ENCODE measurements at places on chromosomes 7 and 10.

DNA sequence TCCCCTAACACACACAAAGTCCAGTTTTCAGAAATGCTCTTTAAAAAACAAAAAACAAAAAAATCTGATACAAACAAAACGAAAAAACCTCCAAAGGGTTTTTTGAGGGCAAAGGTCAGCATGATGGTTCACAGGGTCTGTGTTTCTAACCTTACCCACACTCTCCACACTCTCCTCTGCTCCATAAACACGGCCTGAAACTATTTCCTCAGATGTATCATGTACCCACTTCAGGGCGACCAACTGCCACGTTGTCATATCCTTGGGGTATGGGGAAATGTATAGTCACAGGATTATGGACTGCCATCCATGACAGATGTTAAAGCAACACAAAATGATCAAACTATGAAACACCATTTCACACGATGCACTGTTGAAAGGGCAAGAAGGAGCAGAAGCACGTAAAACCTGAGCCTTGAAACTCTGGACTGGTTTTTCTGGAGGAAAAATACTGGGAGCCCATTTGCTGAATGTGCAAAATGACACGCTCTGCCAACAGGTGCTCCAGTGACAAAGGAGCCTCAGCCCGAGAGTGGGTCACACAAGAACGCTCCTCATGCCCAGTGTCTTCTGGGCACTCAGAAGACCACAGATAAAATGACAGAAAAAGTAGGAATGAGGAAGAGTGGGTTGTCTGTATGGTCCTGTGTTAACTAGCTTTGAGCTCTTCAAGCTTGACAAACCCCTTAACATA, 15.8 kb downstream of the NAPEPLD start:
- no peak for DNase-seq

GRCh38 chr7:6205971-6206660, 66.3 kb downstream of the CYTH3 start:
- DNase-seq, result no peak

DNA sequence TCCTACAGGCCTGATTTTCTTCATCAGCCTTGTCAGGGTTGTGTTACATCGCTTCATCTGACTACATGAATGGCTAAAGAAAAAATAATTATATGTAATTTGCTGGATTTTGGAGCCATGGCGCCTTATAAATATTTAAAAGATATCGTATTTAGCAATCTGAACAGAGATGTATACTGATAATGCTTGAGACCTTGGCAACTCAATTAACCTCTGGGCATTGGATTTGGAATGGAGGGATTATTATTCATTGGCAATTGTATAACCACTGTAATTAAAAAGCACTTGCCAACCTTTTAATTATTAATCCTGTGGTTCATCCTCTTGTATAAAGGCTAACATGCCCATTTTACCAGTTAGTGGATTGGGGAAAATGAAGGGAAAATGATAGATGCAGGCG, 745.1 kb downstream of the CNTNAP2 start:
- no peak for DNase-seq

DNA sequence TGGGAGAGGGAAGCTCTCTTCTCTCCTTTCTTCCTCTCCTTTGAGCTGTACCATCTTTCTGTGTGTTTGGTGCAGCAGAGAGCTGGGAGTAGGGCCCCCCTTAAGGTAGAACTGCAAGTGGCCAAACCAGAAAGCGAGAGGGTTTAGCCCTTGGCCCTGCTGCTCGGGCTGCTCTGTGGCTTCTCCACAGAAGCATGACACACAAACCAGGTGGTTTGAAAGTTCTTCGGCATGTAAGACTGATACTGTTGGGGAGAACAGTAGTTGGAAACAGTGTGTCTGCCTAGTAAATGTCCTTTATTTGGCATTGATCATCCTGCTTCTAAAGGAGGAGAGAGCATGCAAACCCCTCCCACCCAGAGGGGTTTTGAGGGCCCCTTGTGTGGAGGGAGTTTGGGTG, 277.8 kb downstream of the CELF2 start:
- DNase-seq, result no peak

DNA sequence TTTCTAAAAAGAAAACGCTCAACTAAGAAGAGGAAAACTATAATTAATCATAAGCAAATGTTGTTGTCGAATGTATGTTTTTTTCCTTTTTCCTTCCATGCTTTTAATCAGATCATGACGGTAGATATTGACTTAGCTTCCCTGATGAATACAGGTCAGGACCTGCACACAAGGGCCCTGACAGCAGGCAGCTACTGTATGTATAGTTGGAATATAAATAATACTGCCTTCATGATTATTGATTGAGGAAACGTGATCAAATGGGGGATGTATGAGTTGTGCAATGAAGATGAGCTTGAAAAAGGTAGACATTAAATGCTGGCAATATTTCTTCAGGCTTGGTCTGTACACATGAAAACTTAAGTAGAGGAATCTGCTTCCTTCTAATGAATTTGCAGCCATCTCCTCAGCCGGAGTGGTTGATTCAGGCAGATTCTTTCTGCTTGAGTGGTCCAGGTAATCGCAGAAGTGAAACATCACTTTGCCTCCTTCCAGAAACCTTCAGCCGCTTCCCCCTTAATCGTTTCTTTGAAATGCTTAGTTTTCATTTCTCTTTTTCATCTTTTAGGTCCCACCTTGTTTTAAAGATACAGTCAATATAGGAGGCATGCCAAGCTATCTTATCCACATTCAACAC, 656.5 kb downstream of the SDK1 start:
- DNase-seq, result no peak

GRCh38 chr7:36814311-36814710, 90.0 kb upstream of the AOAH start:
- DNase-seq, result no peak

DNA sequence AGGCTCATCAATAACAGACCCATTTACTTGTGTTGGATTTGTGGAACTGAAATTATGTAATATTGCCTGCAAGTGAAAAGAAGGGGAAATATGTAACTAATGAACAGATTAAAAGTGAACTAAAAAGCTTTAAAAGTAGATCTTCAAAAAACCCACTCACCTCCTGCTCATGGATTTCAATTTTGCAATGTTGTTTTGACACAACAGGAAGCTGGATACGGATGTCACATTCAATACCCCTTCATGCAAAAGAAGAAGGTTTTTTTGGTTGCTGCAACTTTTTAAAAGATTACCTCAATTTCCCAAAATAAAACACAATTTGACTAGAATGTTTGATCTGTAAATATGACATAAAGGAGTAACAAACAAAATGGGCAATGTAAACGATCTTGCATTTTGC, 3.3 kb downstream of the MKI67 start:
- DNase-seq, result no peak

DNA sequence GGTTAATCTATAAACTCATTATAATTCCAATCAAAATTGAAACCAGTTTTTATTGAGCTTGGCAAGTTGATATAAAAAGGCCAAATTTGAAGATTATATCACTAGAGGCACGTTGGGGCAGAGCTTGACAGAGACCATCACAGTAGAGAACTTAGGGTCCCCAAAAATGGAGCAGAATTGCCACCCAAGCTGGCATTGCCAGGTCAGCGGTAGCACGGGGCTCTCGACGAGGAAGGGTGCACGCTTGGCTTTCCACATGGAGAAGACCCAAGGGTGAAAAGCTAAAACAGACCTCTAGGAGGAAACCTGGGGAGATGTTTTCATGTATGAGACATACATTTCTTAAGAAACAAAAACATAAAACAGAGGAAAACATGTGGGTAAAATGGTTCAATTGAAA, 4.3 kb upstream of the JAKMIP3 start:
- no peak for DNase-seq

- DNase-seq, result no peak
Measured at GRCh38 chr10:12995425-12995861, 6.1 kb downstream of the CCDC3 start.

- no peak for DNase-seq
Measured at GRCh38 chr10:71432101-71432905, 35.6 kb downstream of the CDH23 start.

- DNase-seq, result no peak
Measured at GRCh38 chr7:131104596-131105293, 222.9 kb upstream of the MKLN1 start.

GRCh38 chr10:77111611-77112550, 525.7 kb downstream of the KCNMA1 start:
- peak; percentile 42 for DNase-seq

DNA sequence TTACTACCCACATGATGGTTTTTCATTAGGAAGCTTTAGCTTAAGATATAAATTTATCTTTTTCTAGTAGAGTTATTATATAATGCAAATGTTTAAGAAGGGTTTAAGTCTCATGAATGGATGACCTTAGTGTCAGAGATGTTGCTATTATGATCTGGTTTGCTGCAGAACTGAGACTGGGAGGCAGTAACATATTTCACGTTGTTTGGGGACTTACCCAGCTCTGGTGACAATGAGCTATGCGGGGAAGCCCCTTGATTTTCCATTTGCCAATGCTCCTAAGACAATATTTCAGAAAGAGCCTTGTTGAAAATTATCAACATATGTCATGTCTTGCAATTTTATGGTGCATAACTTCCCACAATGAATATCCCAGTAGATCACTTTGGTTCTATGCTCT, 754.6 kb downstream of the REEP3 start:
- no peak for DNase-seq

DNA sequence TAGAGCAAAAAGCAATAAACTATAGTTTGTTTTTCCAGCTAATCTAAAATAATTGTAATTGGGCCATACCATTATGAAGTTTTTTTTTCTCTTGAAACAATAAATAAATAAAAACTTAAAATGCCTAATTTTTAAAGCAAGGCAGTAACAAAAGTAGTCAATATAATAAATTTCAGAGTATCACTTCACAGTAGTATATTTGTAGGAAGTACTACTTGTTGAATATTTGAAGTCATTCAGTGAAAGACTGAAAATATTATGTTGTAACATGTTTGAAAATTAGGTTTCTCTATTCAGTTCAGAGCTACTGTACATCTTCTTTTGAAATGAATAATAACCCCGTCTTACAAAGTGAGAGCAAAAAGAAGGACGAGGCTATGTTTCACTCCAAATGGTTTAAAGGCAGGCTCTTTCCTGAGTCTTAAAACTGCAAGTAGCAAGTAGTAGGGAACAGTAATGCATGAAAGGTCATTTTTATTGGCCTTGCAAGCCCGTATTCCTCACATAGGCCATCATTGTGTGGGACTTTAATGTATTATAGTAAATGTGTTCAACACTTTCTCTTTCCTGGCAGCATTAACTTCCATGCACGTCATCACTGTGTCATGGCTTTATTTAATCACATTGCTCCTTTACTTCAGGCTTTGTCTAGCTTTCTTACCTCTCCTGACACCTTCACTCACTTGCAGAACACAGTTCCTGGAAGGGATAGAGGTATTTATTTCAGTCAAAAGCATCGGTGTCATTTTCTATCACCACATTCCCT, 141.4 kb downstream of the VTI1A start:
- no peak for DNase-seq

- no peak for DNase-seq
Measured at GRCh38 chr7:152423991-152424347, 11.8 kb downstream of the KMT2C start.

DNA sequence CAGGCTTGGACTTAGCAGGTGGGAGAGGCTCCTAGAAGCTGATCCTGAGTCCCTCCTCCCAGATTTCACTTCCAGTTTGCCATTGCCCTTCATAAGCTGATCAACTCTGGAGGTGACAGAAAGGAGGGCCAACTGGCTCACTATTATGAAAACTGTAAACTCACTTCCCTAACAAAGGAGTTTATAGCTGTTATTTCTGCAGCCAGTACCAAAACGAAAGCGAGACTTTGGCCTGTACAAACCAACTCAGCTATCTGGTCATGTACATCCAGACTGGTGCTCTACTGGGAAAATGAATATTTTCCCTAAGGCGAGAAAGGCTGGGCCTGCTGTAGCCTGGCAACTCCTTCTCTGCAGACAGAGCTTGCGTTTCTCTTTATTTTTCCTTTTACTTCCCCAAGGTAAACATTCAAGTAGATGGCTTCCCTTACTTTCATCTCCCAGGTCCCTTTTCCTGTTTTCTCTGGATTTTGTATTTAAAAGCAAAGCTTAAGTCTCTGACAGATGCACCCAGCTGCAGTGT, 54.7 kb downstream of the GALNT17 start:
- DNase-seq, result no peak

GRCh38 chr10:114609518-114610426, 48.3 kb downstream of the ABLIM1 start:
- DNase-seq, result no peak

DNA sequence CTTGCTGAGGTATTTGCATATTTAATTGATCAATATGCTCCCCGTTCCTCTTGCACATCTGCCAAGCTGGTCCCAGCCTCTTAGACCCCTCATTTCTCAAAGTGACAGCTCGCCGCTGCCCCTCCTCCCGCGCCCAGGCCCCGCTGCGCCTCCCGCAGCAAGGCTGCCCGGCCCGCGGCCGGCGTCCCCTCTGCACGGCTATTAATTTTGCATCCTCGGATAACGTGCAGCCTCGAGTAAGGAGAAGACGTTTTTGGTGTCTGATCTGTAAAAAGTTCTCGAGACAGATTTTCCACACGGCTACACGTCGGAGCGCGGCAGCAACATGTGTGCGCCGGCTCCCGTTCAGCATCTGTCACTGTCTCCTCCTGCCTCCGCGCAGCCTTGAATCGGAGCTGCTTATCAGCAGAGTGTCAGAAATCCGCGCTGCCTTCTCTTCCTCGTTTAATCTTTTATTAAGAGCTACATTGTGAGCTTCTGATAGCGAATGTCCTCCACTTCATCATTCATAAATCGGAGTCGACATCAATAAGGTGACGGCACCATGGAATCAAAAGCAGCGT, 65.3 kb downstream of the EBF3 start:
- no peak for DNase-seq

GRCh38 chr7:11833431-11833830, 1.4 kb upstream of the THSD7A start:
- no peak for DNase-seq

DNA sequence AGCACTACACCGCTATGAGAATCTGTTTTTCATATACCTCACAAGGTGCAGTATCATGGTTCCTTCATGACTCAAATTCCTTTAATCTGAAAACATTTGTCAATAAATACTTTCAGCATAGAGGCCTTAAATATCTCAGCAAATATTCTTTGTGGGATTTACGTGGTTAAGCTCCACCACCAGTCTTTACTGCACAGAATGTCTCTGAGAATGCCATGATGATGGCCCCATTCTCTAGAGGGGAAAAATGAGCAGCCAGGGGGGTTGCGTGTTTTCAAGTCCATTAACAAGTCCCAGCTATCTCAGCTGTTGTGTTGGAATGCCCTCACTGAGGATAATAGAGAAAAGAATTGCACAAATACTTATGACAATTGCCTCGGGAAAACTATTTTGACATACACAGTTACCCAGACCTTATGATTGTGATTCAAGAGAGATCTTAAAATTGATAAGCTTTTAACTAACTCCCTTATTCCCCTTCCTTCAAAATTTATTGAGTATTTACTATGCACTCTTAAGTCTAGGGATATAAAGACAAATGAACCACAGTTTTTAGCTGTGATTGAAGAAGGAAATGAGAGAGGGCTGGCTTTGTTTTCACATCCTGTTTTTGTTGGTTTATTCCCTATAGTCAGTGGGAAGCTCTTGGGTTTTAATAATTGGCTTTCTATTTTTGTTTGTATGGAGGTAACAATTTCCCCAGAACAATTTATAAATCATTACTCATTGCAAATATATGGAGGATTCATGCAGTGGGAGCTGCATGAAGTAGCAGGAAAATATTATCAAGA, 176.5 kb upstream of the VWC2 start:
- no peak for DNase-seq

All from activated CD4-positive, alpha-beta T cell treated with anti-CD3 and anti-CD28 coated beads, Interleukin-2, amount 50 U/mL, for 16 hours (primary cell).